ENCODE measurements at places on chromosomes 3 and 15.

DNA sequence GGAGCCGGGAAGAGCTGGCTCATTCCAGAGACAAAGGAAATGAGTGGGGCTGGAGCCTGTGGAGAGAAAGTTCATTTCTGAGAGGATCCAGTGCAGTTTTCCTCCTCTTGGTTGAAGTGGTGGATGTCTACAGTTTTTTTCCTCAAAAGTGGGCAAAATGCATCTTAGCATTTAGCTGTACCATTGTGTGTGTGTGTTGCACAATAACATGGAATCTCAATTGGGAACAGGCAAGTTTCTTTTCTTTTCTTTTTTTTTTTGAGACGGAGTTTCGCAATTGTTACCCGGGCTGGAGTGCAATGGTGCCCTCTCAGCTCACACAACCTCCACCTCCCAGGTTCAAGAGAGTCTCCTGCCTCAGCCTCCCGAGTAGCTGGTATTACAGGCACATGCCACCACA lies 101.5 kb upstream of the UBE2E1 start:
- DNase-seq: no peak

DNA sequence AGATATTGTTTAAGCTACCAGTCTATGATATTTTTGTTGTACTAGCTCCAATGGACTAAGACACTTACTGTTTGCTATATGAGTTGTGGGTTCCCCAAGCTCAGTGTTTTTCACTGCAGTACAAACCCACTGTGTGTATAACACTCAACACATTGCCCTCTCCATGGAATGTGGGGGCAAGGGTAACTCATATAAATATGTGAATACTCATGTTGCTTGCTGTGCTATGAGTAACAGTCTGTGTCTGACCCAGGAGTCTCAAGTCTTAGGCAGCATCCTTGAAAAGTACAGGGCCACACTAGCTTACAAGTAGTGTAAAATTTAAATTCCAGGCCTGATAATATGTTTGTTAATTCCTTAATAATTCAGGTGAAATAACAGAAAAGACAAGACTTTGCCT lies 22.5 kb upstream of the CNTN3 start:
- DNase-seq: no peak

- no peak for DNase-seq
Measured at GRCh38 chr15:89330881-89331595, 3.6 kb downstream of the POLG start.

DNA sequence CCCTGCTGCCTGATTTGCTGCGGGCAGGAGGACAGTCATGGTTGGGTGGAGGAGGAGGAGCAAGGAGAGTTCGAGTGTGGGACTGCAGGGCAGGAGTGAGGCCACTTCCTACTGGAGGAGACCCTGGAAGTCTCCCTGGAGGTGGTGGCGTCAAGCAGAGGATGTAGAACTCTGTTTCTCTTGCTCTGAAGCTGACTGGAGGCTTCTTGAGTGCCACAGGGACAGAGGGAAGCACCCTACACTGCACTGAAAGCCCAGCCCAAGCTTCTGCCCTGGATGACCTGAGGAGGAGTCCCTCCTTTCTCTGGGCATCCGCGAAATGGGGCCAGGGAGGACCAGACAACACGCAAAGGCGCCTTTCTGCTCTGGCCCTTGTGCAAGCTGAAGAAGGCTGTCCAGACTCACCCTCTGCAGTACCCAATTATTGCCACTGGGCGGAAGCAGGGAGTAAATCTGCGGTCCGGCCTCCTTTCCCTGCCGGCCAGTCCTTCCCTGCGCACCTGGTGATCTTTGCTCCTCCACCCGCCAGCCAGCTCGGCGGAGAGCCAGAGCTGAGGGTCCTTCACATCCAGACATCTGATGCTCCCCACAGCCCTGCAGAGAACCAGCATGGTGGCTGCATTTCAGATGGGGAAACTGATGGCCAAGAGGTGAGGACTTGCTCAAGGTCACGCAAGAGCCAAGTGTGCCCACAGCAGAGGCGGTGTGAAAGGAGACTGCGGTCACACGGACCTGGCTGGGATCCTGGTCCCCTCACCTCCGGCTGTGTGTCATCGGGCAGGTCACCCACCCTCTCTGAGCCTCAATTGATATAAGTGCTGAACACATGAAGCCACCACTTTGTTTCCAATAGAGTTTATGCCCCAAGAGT lies 207.1 kb downstream of the TBC1D2B start:
- DNase-seq: peak; percentile 86

DNA sequence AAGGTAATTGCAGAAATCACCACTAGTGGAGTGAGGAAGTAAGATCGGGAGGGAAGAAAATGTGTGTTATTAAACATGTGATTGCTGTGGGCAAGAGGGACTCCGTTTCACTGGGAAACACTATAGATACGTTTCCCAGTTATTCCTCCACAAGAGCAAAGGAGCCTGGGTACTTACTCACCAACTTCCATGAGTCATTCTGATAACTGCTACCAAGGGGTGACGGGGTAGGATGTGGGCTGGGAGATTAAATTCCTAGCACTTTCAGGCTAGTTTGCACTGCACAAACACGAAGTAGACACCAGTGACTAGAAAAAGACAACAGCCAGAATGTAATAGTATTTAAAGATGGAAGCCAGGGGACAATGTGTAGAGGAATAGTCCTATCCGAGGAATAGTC lies 812.9 kb upstream of the CFAP20DC start:
- DNase-seq: no peak

GRCh38 chr3:11727207-11727606 lies 83.5 kb upstream of the VGLL4 start:
- no peak for DNase-seq

- DNase-seq: no peak
Measured at GRCh38 chr3:53199834-53200233, 38.8 kb downstream of the PRKCD start.

DNA sequence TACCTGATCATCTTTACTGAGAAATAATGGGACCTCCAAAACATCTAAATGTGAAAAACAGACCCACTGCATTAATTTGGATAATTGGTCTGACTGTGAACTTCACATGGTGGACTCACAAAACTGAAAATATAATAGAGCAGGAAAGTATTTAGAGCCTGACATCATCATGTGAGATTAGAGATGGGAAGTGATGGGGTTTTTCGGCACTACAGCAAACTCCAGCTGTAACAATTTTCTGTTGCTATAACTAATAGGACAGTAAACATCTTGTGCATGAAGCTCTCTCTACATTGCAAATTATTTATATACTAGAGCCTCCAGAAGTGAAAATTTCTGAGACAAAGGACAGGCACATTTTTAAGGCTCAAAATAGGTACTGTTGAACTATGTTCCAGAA lies 32.2 kb downstream of the VEPH1 start:
- DNase-seq: no peak

GRCh38 chr3:85589145-85589544 lies 630.4 kb downstream of the CADM2 start:
- DNase-seq: no peak

GRCh38 chr3:14016900-14017475 lies 107.7 kb downstream of the CHCHD4 start:
- peak; percentile 65 for DNase-seq

GRCh38 chr3:123546133-123546755 lies 38.6 kb downstream of the HACD2 start:
- DNase-seq: no peak

DNA sequence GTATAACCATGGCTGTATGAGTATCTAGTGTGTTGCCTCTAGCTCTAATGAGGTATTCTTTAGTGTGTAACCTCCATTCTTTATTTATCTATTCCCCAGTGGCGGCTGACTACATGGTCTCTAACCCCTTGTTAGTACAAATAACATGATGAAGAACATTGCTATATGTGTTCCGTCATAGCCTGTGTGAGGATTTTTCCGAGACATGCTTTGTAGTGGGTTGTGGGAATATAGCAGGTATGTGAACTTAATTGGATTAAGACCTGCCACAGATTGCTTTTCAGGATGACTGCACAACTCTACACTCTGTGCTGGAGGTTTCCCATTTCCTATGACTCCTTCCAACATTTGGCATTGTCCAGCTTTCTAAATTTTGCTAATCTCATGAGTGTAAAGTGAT lies 563.4 kb downstream of the ROBO1 start:
- no peak for DNase-seq

DNA sequence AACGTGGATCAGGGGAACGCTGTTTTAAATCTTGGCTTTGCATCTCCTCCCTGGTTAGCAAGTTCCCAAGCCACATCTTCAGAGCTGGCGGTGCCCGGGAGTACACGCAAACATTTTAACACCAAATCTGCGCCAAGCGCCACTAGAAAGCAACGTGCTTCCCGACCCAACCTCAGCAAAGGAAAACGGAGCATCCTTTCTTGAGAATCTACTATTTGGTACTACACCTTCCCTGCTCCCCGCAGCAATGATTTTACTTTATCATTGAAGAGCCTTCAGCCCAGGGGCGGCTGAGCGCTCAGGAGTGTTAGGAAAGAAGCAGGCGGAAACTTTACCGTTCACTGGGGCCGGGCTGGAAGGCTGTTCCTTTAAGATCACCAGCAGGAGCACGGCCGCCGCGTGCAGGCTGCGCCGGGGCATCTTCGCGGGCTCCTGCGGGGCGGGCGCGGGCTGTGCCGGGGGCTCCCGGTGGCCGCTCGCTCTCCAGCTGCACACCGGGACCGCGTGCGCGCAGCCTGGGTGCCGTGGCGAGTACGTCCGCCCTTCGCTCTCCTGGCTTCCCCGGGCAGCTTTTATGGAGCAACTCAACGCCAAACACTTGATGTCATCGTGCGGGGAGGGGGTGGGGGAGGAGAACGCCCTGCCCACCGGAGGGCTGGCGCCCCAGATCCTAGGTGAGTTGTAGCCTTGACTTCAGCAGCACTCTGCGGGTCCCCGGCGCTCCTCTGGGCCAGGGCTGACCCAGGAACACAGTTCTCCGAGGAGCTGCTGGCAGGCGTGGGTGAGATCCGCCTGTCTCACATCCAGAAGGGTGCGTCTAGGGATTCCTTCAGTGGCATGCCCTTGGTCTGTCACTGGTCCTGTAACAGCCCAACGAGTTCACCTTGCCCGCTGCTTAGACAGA lies at the start of gene CA12:
CA12 (minus strand) TSS at position 546 of the 904 bp plus-strand sequence; CDS start at position 420, 126 bp downstream.
- DNase-seq: peak; percentile 74

DNA sequence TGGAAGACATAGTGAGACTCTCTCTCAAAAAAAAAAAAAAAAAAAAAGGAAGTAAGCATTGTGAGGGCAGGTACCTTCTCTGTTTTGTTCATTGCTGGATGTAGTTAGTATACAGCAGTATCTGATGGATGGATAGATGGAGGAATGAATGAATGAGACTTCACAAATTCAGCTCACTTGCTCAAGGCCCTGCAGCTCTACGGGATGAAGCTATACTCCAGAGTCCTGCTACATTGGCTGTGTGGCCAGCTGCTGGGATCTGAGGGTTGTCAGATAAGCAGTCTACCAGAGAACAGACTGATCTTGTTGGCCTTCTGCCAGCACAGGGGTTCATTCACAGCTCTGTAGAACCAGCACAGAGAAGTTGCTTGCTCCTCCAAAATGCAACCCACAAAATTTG lies 35.0 kb downstream of the MLH1 start:
- no peak for DNase-seq

GRCh38 chr15:28022181-28022580 lies 76.9 kb downstream of the OCA2 start:
- DNase-seq: no peak

- no peak for DNase-seq
Measured at GRCh38 chr3:73018790-73019441, 22.3 kb downstream of the PPP4R2 start.

GRCh38 chr3:169746924-169747323 lies 17.9 kb downstream of the TERC start:
- no peak for DNase-seq

DNA sequence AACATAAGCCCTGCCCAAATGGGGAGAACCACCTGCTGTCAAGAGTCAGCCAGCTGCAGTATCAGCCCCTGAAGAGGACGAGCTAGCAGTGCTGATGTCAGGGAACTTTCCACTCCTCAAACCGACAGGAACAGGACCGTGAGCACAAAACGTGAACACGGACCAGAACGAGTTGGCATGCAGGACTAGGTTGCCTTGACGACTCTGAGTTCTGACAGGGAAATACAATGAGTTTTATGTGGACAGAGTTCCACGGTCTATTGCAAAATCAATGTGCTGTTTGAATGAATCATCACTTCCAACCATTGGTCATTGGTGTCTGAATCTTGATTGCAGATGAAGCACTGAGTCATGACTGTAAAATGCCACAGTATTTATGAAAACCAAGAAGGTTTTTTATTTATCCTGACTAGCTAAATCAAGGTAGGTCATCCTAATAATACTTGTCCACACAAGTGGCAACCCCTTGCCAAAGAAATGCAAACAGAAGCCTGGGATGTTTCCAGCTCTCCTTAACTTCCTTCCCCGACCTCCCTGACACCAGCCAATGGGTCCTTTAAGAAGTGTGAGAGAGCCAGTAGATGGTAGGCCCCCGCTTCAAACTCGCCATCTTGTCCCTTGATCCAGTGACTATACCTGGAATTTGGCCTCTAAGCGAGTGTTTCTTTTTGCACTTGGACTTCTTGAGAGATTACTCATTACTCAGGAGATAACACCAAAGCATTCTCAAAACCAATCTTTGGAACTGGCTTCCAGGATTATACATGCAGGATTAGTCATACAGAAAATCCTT lies 119.6 kb downstream of the ASB7 start:
- DNase-seq: peak; percentile 99

DNA sequence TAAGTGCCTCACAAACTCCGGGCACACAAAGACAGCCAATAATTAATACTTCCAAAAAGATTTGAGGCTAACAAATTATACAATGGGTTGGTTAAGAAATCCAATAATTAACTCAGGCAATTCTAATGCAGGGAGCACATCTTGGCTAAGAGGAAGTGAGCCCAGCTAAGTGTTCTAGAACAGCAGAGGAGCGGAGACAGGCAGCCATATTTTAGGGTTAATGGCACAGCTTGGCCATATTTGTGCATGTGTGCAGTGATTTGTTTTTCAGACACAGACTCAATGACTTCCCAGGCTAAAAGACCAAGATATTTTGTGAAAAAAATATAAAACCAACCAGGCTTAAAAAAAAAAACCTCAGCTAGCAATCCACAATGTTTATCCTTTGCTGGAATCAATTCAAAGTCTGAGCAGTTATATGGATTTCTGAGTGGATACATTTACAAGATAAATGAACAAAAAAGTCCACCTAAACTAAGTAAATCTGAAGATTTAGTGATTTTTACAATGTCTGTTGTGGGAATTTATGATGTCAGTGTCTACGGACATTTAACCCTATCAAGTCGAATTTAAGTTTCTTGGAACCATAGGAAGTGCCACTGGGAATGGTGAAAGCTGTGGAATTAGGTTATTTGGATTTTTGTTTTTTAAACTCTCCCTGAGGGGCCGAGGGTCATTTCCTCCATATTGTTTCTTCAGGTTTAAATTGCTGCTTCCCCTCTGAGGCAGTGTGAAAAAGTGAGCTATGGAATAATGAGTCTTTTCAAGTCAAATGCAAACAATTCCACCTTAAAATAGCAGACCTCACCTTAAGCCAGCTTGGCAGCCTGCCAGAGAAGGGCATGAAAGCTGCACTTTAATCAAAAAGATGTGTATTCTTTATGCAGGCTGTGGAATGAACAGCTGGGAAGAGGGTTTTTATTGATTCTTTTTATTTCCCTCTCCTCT lies 413.7 kb upstream of the TBL1XR1 start:
- DNase-seq: peak; percentile 88

DNA sequence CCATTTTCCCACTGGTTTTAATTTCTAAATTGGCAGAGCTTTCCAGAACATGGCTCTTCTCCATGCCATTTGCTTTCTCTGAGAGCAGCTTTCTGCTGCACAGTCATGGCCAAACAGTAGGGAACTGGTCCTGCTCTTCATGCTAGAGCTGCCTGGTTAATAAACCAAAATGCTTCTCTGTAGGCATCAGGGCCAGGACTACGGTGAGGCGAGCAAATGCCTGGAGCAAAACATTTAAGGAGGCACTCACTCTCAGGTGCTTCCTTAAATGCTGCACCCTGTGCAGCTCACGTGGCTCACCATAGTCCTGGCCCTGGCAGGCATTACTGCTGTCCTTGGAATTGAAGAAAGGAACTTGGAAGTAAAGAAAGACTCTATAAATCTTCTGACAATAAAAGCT lies 48.5 kb upstream of the PPP2R3A start:
- DNase-seq: no peak

All from HT-29 (cell line).